ENCODE measurements at places on chromosomes 13 and 19.

- DNase-seq = no peak
Measured at GRCh38 chr13:109577191-109577700, 209.1 kb downstream of the IRS2 start.

DNA sequence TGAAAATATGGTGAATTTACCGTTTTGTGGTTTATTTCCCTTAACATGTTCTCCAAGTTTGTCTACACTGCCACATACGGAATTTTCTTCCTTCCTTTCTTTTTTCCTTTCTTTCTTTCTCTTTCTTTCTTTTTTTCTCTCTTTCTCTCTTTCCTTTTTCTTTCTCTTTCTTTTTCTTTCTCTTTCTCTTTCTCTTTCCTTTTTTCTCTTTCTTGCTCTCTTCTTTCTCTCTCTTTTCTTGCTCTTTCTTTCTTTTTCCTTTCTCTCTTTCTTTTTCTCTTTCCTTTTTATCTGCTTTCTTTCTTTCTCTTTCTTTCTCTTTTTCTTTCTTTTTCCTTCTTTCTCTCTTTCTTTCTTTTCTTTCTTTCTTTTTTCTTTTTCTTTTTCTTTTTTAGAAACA, 1962.3 kb upstream of the PCDH20 start:
- no peak for DNase-seq

GRCh38 chr13:65826657-65827056, 1403.5 kb downstream of the PCDH9 start:
- DNase-seq = no peak

- DNase-seq = no peak
Measured at GRCh38 chr13:57353831-57354230, 186.8 kb downstream of the PRR20E start.

- no peak for DNase-seq
Measured at GRCh38 chr13:52155177-52155576, 4.2 kb downstream of the NEK3 start.

DNA sequence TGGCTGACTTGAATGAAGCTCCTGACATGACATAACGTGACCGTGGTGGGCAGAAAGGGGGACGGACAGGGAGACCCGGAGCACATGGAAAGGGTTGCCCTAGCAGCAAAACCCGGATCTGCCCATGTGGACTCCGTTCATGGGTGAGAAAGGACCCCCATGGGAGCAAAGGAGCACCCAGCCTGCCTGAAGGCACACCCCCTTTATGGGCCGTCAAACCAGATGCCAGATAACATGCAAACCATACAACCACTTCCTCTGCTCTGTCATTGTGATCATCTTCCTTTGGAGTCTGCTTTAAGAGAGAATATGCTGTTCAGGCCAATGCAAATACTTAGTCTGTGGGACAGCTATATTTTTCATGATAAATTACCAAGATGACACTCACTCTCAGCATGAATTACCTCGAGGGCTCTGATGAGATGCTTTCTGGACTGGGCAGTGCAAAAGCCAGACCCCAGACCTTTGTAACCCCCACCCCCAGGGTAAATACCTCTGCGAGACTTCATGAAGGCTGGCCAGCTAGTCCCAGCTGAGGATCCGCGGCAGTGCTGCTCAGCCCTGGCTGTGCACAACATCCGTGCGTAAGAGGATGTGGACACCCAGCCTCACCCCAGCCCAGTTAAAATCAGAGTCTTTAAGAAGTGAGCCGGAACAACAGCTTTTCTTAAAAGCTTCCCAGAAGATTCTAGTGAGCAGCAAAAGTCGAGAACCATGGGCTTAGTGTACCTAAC, 126.6 kb downstream of the USP12 start:
- no peak for DNase-seq

- DNase-seq = no peak
Measured at GRCh38 chr13:47484548-47484947, 516.5 kb downstream of the SUCLA2 start.

- no peak for DNase-seq
Measured at GRCh38 chr13:97757807-97758206, 195.7 kb upstream of the IPO5 start.

- no peak for DNase-seq
Measured at GRCh38 chr13:50918567-50918966, 9.0 kb downstream of the RNASEH2B start.

- DNase-seq = no peak
Measured at GRCh38 chr19:15859187-15859586, 38.7 kb downstream of the CYP4F2 start.

DNA sequence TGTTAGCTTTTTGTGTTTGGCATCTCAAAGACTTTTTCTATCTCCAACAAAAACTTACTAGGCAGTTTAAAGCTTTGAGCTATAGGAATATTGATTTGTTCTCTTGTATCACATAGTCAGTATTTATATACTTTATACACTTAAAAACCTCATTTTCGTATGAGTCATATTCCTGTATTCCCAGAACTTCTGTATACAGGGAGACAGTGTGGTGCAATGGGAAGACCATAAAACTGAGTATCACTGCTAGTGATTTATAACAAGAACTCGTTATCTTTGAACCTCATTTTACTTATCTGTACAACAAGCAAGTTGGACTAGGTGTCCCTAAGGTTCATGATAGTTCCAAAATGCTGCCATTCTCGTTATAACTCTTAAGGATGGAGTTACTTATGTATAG, 6.3 kb downstream of the GPR180 start:
- no peak for DNase-seq
